Lung (tissue), 17 donors: ENCODE measurements at places on chromosomes 1 and 21.
A peak's percentile ranks its signal among the peaks of the same experiment; 100 is the strongest.

DNA sequence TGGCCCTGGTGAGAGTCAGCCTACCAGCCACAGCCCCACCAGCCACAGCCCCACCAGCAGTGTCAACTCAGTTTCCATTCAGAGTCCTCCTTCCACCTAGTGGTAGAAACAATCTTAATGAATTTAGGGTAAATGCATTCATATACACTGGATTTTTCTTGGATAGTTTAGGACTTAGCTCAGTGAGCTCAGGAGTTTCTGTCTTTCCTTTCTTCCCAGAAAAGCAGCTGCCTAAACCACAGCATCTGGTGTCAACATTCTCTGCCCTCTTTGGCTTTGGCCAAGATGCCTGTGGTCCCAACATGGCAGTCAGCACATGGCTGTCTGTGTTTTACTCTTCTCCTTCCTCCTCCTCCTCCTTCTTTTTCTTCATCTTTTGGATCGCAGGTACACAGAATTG lies 94.0 kb downstream of the CLIC6 start:
- H3K27me3 ChIP-seq = no peaks in the 10 kb centered on the region
- H3K36me3 ChIP-seq = no peaks in the 10 kb centered on the region
- DNase-seq = no peak
- H3K4me1 ChIP-seq = no peaks in the 10 kb centered on the region
- H3K27ac ChIP-seq = no peak overlapping the region
- no peak overlapping the region for H3K4me3 ChIP-seq

DNA sequence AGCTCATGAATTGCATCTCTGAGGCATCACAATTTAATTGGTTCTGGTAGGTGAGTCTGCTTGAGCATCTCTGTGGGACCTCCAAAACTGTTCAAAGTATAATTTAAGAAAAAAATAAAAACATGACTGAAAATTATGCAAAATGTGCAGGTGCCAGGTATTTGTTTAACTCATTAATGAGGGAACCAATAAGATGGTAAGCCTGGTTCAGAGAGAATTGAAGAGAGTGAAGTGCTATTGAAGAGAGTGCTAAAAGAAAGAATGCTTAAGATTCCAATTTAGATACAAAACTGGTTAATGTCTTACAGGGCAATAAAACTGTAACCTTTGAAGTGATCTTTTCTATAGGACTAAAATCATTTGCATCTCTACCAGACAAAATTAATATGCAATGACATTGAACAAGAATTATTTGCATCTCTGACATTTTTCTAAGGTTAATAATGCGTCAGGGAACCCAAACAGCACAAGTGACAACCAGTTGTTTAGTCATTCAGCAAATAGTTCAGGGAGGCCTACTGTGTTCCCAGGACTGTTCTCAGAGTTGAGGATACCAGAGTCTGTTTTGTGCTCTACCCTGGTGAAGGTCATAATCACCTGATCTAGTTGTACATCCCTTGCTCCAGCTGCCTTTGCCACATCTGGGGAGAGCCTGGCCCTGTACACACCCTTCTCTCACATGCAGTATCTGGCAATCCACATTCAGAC lies 183.5 kb downstream of the PATJ start:
- no peak overlapping the region for H3K4me3 ChIP-seq
- no peaks in the 10 kb centered on the region for H3K36me3 ChIP-seq
- H3K27ac ChIP-seq = no peak overlapping the region
- no peaks in the 10 kb centered on the region for H3K4me1 ChIP-seq
- H3K27me3 ChIP-seq = no peaks in the 10 kb centered on the region

DNA sequence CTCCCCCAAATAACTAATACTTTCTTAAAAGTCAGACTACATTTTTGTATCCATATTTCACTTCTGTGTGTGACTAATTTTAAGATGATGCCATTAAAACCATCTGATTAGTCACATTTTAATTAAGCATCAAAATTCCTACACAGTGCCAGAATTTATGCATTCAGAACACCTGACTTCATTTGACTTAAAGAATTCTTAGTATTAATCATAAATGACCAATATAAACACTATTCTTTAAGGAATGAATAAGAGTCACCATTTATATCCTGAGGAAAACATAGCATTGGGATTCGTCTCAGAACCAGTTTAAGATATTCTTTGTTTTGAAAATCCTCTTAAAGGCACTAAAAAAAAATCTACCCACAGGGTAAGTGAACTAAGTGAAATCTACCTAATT lies 37.0 kb downstream of the TM2D1 start:
- no peaks in the 10 kb centered on the region for H3K27me3 ChIP-seq
- no peaks in the 10 kb centered on the region for H3K4me1 ChIP-seq
- DNase-seq = no peak
- no peak overlapping the region for H3K4me3 ChIP-seq
- no peak overlapping the region for H3K27ac ChIP-seq
- peaks cover 8% of the 10 kb centered on the region for H3K36me3 ChIP-seq

- peak; percentile 64 for DNase-seq
- H3K27ac ChIP-seq = no peak overlapping the region
- H3K36me3 ChIP-seq = no peaks in the 10 kb centered on the region
Observed at GRCh38 chr1:174072581-174072980, 50.4 kb upstream of the RC3H1 start.

- no peak for DNase-seq
- no peak overlapping the region for H3K4me3 ChIP-seq
- no peaks in the 10 kb centered on the region for H3K27me3 ChIP-seq
- no peaks in the 10 kb centered on the region for H3K36me3 ChIP-seq
Observed at GRCh38 chr1:30923597-30923996, 15.0 kb upstream of the SDC3 start.

DNA sequence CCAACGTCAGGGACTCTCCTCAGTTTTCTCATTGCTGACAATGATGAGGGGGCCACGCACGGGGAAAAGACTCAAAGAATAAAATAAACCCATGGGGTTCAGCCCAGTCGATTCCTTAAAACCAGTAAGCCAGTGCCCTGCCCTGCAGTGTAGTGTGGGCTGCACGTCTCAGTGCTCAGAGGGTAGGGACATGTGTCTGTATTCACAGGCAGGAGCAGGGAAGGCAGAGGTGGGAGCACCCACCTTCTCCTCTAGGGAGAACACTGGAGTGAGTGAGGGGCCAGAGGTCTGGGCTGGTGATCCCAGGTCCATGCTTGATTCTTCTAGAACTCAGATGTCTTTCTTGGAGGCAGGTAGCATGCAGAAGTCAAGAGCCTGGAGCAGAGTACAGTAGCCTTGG lies 303.6 kb downstream of the MATN1 start:
- no peaks in the 10 kb centered on the region for H3K4me1 ChIP-seq
- peaks cover 3% of the 10 kb centered on the region for H3K27me3 ChIP-seq
- no peak overlapping the region for H3K27ac ChIP-seq
- H3K4me3 ChIP-seq = no peak overlapping the region
- H3K36me3 ChIP-seq = no peaks in the 10 kb centered on the region
- no peak for DNase-seq

DNA sequence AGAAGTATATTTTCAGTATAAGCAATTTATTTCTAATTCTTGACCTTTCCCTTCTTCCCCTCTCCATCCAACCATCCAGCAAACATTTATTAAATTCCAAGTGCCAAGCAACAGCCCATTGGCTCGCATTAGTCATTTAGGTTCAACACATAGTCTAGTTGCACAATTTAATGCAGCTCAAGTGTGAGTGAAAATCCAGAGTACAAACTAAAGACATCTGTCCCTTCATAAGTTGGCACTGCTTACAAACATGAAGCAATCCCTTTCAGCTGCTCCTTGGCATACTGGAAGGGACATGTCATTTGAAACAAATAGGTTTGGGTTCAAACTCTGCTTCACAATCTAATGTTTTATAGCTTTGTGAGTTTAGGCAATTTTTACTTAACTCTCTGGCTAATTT lies 10.7 kb downstream of the CASQ2 start:
- H3K27me3 ChIP-seq = no peaks in the 10 kb centered on the region
- H3K36me3 ChIP-seq = no peaks in the 10 kb centered on the region
- H3K4me1 ChIP-seq = peaks cover 2% of the 10 kb centered on the region
- no peak overlapping the region for H3K27ac ChIP-seq

DNA sequence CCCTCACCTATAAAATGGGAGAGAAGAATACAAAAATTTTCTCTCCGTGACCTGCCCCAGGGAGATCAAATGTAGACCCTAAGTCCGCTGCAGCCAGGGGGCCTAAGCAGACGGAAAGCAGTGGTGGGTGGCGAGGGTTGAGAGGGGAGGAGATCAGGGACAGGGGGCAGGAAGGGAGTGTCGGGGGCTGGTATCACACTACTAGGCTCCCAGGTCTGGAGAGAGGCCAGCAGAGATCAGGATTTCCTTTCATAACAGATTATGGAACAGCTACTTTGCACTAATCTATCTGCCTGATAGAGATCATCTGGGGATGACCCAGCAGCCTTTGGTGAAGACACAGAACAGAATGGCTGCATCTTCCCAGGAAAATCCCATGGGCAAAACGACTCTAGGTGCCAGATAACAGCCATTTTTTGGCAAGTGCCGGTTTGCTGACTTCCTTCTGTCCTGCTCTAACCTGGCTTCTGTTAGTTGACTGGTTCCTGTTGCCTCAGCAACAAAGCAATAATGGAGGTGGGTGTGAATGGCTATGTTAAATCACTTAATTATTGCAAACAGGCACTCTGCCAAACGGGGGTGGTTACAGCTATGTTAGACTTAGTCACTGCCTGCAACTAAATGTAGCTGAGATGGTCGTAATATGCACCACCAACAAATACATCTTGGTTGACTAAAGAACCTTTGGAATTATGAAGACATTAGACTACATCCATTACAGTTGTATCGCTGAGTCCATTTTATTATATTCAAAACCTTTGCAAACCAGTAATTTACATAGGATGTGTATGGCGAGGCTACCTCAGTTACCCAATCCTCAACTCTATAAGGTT lies 30.0 kb upstream of the EPS8L3 start:
- DNase-seq = peak; percentile 65
- H3K36me3 ChIP-seq = no peaks in the 10 kb centered on the region
- no peaks in the 10 kb centered on the region for H3K27me3 ChIP-seq
- no peak overlapping the region for H3K4me3 ChIP-seq
- H3K27ac ChIP-seq = peak overlapping the region; percentile 37
- H3K4me1 ChIP-seq = peaks cover 30% of the 10 kb centered on the region

GRCh38 chr1:156910309-156910782 lies 10.1 kb upstream of the LRRC71 start:
- no peak overlapping the region for H3K4me3 ChIP-seq
- no peak for DNase-seq
- peaks cover 35% of the 10 kb centered on the region for H3K36me3 ChIP-seq
- peaks cover 16% of the 10 kb centered on the region for H3K4me1 ChIP-seq
- no peak overlapping the region for H3K27ac ChIP-seq
- H3K27me3 ChIP-seq = no peaks in the 10 kb centered on the region

GRCh38 chr1:30338765-30339164 lies 384.6 kb downstream of the MATN1 start:
- peaks cover 14% of the 10 kb centered on the region for H3K27me3 ChIP-seq
- H3K27ac ChIP-seq = no peak overlapping the region
- peak; percentile 6 for DNase-seq
- H3K36me3 ChIP-seq = no peaks in the 10 kb centered on the region
- no peaks in the 10 kb centered on the region for H3K4me1 ChIP-seq

- peak overlapping the region; percentile 30 for H3K4me3 ChIP-seq
- no peak overlapping the region for H3K27ac ChIP-seq
- peaks cover 6% of the 10 kb centered on the region for H3K27me3 ChIP-seq
- H3K36me3 ChIP-seq = no peaks in the 10 kb centered on the region
- no peak for DNase-seq
Observed at GRCh38 chr1:54800041-54800898, 853 bp downstream of the TTC22 start.

- no peaks in the 10 kb centered on the region for H3K36me3 ChIP-seq
- no peak overlapping the region for H3K4me3 ChIP-seq
- no peak overlapping the region for H3K27ac ChIP-seq
- no peaks in the 10 kb centered on the region for H3K4me1 ChIP-seq
- no peak for DNase-seq
- no peaks in the 10 kb centered on the region for H3K27me3 ChIP-seq
Observed at GRCh38 chr1:215375381-215375780, 191.7 kb upstream of the KCTD3 start.

GRCh38 chr1:228500143-228500734 lies 13.1 kb downstream of the RNF187 start:
- DNase-seq = no peak
- H3K4me3 ChIP-seq = no peak overlapping the region
- H3K36me3 ChIP-seq = no peaks in the 10 kb centered on the region
- no peaks in the 10 kb centered on the region for H3K27me3 ChIP-seq
- H3K27ac ChIP-seq = no peak overlapping the region

DNA sequence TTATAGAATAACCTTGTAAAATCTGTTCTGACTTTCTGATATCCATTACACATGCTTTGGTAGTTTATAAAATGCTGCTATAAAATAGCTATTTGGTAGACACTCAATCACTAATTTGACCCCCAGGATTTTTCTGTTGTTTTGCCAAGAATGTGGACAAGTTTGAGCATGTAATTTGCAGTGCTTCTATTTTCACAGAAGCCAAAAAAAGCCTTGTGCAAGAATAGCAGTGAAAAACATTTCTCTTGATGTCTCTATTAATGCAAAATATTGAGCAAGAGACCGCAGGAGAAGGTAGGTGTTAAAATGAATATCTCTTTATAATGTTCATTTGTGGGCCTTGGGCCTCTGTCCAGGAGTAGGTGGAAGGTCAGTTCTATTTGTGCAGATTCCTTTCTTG lies 22.5 kb downstream of the MAP3K7CL start:
- H3K27ac ChIP-seq = no peak overlapping the region
- no peaks in the 10 kb centered on the region for H3K27me3 ChIP-seq
- H3K36me3 ChIP-seq = no peaks in the 10 kb centered on the region
- DNase-seq = no peak
- H3K4me1 ChIP-seq = peaks cover 1% of the 10 kb centered on the region

- no peak overlapping the region for H3K27ac ChIP-seq
- no peak overlapping the region for H3K4me3 ChIP-seq
- DNase-seq = peak; percentile 78
- no peaks in the 10 kb centered on the region for H3K36me3 ChIP-seq
- H3K27me3 ChIP-seq = peaks cover 4% of the 10 kb centered on the region
Observed at GRCh38 chr1:30801771-30802198, 44.2 kb upstream of the LAPTM5 start.

GRCh38 chr21:42461185-42461520 lies 34.9 kb downstream of the RSPH1 start:
- H3K27ac ChIP-seq = no peak overlapping the region
- no peaks in the 10 kb centered on the region for H3K36me3 ChIP-seq
- H3K4me3 ChIP-seq = no peak overlapping the region
- no peaks in the 10 kb centered on the region for H3K27me3 ChIP-seq

GRCh38 chr1:158353303-158354075 lies at the start of gene CD1E:
Gene CD1E, plus strand, starts transcription at chr1:158353894. Its CDS starts 95 bp downstream, at chr1:158353989.
- no peak within 1 kb of the TSS for H3K27ac ChIP-seq
- H3K4me1 ChIP-seq = no peaks in the 10 kb centered on the region

- H3K27me3 ChIP-seq = no peaks in the 10 kb centered on the region
- H3K36me3 ChIP-seq = no peaks in the 10 kb centered on the region
- peaks cover 30% of the 10 kb centered on the region for H3K4me1 ChIP-seq
- peak overlapping the region; percentile 36 for H3K27ac ChIP-seq
Observed at GRCh38 chr21:27422435-27422834, 455.5 kb upstream of the ADAMTS5 start.

- H3K36me3 ChIP-seq = no peaks in the 10 kb centered on the region
- H3K27ac ChIP-seq = no peak overlapping the region
- H3K4me3 ChIP-seq = no peak overlapping the region
- H3K4me1 ChIP-seq = no peaks in the 10 kb centered on the region
Observed at GRCh38 chr1:116159177-116159576, 48.0 kb downstream of the MAB21L3 start.

- H3K36me3 ChIP-seq = no peaks in the 10 kb centered on the region
- H3K4me3 ChIP-seq = no peak overlapping the region
- H3K4me1 ChIP-seq = peaks cover 8% of the 10 kb centered on the region
- no peaks in the 10 kb centered on the region for H3K27me3 ChIP-seq
- H3K27ac ChIP-seq = peak overlapping the region; percentile 4
- DNase-seq = peak; percentile 53
Observed at GRCh38 chr1:107480548-107481415, 339.9 kb downstream of the NTNG1 start.
